Uterus (tissue), 4 donors: ENCODE measurements at places on chromosomes 16 and 17.

GRCh38 chr17:19996502-19996901 lies 12.7 kb upstream of the SPECC1 start:
- no peak for DNase-seq
- no peaks in the 10 kb centered on the region for H3K36me3 ChIP-seq
- no peaks in the 10 kb centered on the region for H3K27me3 ChIP-seq
- H3K4me1 ChIP-seq = no peaks in the 10 kb centered on the region

GRCh38 chr17:55056526-55056925 lies 88.0 kb downstream of the STXBP4 start:
- no peak overlapping the region for H3K27ac ChIP-seq
- no peaks in the 10 kb centered on the region for H3K4me1 ChIP-seq
- no peaks in the 10 kb centered on the region for H3K27me3 ChIP-seq
- H3K4me3 ChIP-seq = no peak overlapping the region
- no peak for DNase-seq

DNA sequence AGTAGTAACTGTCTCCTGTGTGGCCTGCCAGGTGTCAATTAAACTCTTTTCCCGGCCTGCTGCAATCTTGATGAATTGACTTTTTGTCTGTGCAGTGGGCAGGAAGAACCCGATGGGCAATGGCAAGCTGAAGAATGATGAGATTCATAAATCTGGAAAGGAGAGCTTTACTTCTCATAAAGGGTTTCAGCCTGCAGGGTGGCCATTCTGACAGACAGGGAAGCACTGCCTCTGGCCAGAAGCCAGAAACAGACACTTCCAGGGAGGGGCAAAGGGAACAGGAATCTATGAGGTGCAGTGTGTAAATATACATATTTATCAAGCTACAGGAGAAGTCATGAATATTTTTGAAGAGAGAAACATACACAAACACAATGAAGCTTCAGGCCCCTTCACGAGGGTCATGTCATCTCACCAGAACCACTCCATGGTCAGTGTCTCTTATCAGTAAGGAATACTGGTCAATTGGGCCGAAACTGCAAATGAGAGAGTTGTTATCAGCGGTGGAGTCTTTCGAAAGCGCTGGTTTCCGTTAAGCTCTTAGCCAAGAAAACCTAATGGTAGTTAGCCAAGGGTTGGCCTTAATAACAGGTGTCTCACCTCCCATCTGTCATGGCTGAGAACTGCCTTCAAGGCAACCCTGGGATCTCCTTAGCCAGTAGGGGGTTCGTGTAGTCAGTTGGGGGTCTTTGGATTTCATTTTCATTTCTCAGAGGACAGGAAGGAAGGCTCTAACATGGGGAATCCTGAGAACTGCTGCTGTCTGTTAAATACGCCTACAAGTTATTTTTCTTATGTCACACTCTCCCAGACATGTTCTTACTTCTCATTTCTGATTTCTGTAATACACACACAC lies 1.2 kb upstream of the NARF start:
- no peaks in the 10 kb centered on the region for H3K27me3 ChIP-seq
- no peak for DNase-seq
- no peaks in the 10 kb centered on the region for H3K36me3 ChIP-seq
- H3K27ac ChIP-seq = peak overlapping the region; percentile 100
- H3K4me1 ChIP-seq = no peaks in the 10 kb centered on the region

GRCh38 chr17:9140550-9141424 lies 119.5 kb downstream of the NTN1 start:
- DNase-seq = peak; percentile 40
- H3K4me3 ChIP-seq = no peak overlapping the region
- no peaks in the 10 kb centered on the region for H3K27me3 ChIP-seq
- H3K36me3 ChIP-seq = no peaks in the 10 kb centered on the region

- no peaks in the 10 kb centered on the region for H3K27me3 ChIP-seq
- H3K36me3 ChIP-seq = no peaks in the 10 kb centered on the region
- peak overlapping the region; percentile 68 for H3K27ac ChIP-seq
- DNase-seq = peak; percentile 72
- no peak overlapping the region for H3K4me3 ChIP-seq
These were observed 9.1 kb upstream of the CRISPLD2 start for GRCh38 chr16:84810518-84811273.

GRCh38 chr17:51487947-51488346 lies 227.6 kb downstream of the UTP18 start:
- H3K36me3 ChIP-seq = no peaks in the 10 kb centered on the region
- no peak for DNase-seq
- H3K27me3 ChIP-seq = no peaks in the 10 kb centered on the region
- H3K27ac ChIP-seq = no peak overlapping the region

DNA sequence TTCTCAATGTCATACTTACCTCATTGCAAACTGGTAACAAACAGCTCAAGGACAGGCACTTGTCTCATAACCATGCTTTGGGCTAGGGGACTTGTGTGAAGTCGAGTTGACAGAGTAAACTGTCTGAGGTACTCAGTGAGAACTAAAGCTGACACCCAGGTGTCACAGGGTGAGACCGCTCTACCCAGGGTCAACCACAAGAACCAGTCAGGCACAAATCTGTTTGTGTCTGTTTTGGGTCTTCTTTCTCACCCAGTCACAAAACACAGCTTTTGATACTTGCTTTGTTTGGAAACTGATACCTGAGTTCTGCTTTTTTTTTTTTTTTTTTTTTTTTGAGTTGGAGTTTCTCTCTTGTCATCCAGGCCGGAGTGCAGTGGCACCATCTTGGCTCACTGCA lies 161.1 kb downstream of the STX8 start:
- H3K4me1 ChIP-seq = no peaks in the 10 kb centered on the region
- no peaks in the 10 kb centered on the region for H3K27me3 ChIP-seq
- no peaks in the 10 kb centered on the region for H3K36me3 ChIP-seq

GRCh38 chr17:4064366-4064765 lies 78.5 kb downstream of the ZZEF1 start:
- no peak overlapping the region for H3K4me3 ChIP-seq
- H3K36me3 ChIP-seq = no peaks in the 10 kb centered on the region
- H3K4me1 ChIP-seq = no peaks in the 10 kb centered on the region
- no peak overlapping the region for H3K27ac ChIP-seq

DNA sequence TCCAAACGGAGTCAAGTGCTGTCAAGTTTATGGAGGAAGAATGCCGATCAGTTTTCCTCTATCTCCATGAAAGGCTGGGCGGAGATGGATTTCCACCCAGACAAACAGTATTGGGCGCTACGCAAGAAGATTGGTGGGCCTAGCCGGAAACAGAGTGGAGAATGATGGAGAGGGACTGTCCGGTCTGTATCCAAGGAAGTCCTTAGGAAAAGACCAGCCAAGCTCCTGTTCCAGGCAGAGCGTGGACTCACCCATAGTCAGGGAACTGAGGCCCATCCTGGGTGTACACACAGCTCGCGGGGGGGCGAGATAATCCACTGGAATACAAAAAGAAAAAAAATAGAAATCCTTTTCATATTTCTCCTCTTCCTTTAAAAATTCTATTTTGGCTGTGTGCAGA lies 1.5 kb upstream of the ABCC12 start:
- no peaks in the 10 kb centered on the region for H3K36me3 ChIP-seq
- H3K27me3 ChIP-seq = no peaks in the 10 kb centered on the region
- H3K4me1 ChIP-seq = no peaks in the 10 kb centered on the region
- DNase-seq = no peak

GRCh38 chr16:60989592-60989991 lies 1046.6 kb downstream of the CDH8 start:
- H3K27ac ChIP-seq = no peak overlapping the region
- H3K4me3 ChIP-seq = no peak overlapping the region
- DNase-seq = no peak
- H3K27me3 ChIP-seq = no peaks in the 10 kb centered on the region
- no peaks in the 10 kb centered on the region for H3K36me3 ChIP-seq

DNA sequence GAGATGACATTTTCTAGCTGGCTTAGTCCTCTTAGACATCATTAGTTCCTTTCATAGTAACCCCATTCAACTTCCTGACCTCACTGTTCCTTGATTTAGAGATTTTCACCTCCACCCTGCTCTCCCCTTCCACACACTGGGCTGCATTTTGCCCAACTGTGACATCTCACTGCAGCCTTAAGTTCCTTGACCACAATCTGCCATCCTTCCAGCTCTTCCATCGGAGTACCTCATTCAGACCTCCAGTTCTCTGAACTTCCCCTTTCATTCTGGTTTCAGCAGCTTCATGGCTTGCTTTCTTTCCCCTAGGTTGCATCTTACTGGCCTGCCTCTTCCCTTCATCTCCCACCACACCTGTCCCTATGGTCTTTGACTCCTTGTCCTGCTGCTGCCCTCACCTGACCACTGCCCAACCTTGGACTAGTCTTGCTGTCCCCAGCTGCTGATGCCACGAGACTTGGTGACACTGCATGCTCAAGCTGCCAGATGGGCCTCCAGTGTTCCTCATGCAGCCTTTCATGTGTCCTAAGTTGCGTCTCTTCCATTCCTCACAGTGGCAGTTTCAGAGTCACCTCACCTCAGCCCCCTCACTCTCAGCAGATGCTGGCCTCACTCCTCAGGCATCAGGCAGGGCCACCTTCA lies 40.8 kb downstream of the NUP88 start:
- no peaks in the 10 kb centered on the region for H3K27me3 ChIP-seq
- no peaks in the 10 kb centered on the region for H3K36me3 ChIP-seq
- H3K27ac ChIP-seq = no peak overlapping the region
- no peaks in the 10 kb centered on the region for H3K4me1 ChIP-seq
